ENCODE measurements at places on chromosomes 2 and 18.

DNA sequence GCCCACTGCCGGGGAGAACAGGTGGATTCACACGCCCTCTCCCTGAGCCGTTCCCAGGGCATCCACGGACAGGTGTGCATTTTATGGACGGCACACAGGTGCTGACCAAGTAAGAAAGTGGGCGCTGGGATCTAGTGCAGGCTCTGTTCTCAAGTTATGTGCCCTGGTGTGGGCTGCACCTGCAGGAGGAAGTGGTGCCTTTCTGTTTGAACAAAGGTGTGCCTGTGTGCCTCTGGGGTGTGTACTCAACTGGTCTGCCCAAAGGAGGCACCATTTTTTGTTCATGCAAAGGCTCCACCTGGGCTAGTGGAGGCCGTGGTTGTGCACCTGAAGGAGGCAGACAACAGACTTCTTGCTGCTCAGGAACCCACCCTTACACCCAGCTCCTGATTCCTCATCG lies 88.2 kb upstream of the HK2 start:
- DNase-seq, result no peak

GRCh38 chr2:85449214-85449588 lies 30.7 kb downstream of the SH2D6 start:
- DNase-seq, result no peak

DNA sequence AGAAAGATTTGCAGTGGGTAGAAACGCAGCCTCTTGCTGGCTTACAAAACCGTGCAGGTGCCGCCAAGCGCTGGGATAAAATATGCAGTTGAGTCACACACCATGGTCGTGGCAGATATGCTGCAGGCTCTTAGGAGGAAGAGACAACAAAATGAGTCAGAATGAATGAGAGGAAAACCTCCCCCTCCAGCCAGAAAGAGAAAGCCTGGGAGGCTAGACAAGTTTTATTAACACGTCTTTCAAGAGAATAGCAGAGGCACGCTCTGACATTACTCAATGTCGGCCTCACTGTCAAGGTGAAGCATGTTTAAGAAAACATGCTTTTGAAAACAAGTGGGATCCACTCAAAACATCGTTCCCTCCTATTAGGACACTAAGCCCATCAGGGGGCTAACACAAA lies 37.1 kb upstream of the ZCCHC2 start:
- no peak for DNase-seq

GRCh38 chr2:239540174-239540573 lies 139.4 kb upstream of the HDAC4 start:
- DNase-seq, result no peak

GRCh38 chr2:67277450-67277849 lies 119.7 kb upstream of the ETAA1 start:
- DNase-seq, result no peak

DNA sequence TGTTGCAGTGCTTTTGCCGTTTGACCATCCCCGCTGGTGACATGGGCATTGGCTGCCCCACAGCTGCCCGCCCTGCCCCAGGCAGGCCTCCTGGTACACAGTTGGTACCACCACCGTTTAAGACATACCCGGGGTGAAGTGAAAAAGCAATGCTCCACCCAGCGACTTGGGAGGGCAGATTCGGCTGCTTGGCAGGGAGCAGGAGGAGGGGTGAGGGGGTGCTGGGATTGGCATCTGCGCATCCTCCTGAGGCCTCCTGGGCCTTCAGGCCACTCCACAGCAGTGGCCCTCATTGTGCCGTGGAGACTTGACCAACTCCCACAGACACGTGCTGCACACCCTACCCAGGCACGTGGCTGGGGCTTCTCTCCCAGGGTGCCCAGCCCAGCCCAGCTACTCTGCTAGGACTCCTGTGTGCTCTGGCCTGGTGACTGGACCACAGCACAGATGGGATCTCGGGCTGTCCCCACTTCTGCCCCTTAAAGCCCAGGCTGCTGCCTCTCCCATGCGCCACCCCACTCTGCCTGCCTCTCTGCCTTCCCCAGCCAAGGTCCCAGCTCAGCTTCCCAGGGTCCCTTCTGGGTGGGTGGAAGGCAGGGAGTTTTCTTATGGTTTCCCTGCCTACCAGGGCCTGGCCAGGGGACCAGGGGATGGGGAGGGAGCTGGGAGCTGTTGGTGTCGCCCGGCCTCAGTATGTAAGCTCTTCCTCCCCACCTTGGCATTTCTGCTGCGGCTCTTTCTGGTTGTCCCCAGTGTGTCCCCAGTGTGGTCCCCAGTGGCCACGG lies 157.0 kb upstream of the HS6ST1 start:
- no peak for DNase-seq

Measured in stimulated activated CD8-positive, alpha-beta memory T cell treated with anti-CD3 and anti-CD28 coated beads, Interleukin-4, amount 100 ng/mL, for 1 hour (primary cell).